A549 treated with DMSO at 1 μM for 4 hours (cell line): ENCODE measurements at places on chromosomes 2 and 18. TPM values are rescaled to one million over a fixed set of nuclear protein-coding genes. Genes with fewer than 3 reads are reported as not detected.

The FOXD4L1 gene
- total RNA-seq, result 0.31 to 0.87 TPM (median 0.33 TPM) in 5 replicates

The BCL2L11 gene
- total RNA-seq, result 10.0 to 12.5 TPM (median 10.4 TPM) in 5 replicates

The DLGAP1 gene
- 0.09 to 0.10 TPM in 2 of 5 replicates, not detected in the others for total RNA-seq

The CDH2 gene
- 33.3 to 52.2 TPM (median 44.8 TPM) in 5 replicates for total RNA-seq

The TTC27 gene
- total RNA-seq, result 25.2 to 28.6 TPM (median 26.2 TPM) in 5 replicates
